NCI-H446 treated with DMSO at 0.1 percent for 48 hours (cell line): ENCODE measurements at places on chromosomes 7 and 10.
A peak's percentile ranks its signal among the peaks of the same experiment; 100 is the strongest.

GRCh38 chr7:24781106-24781505 lies 23.8 kb upstream of the GSDME start:
- DNase-seq, result no peak

DNA sequence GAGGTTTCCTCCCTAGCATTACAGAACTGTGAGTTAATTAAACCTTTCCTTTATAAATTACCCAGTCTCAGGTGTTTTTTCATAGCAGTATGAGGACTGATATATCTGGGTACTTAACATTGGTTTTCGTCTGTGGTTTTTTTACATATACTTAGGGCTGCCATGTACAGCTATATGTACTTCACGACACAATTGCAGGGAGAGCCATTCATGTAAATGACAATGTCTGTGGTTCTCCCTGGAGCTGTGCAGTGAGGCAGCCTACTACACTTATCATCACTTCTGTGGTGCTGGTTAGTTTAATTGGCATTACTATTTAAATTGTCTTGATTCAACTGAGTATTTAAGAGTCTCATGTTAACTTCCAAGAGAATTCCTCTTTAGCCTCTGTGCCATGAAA lies 40.7 kb downstream of the AVL9 start:
- no peak for DNase-seq

- no peak for DNase-seq
These were observed 179.8 kb downstream of the WNT2 start for GRCh38 chr7:117143066-117143465.

- DNase-seq, result no peak
These were observed 65.3 kb upstream of the ARID5B start for GRCh38 chr10:61835946-61836887.

DNA sequence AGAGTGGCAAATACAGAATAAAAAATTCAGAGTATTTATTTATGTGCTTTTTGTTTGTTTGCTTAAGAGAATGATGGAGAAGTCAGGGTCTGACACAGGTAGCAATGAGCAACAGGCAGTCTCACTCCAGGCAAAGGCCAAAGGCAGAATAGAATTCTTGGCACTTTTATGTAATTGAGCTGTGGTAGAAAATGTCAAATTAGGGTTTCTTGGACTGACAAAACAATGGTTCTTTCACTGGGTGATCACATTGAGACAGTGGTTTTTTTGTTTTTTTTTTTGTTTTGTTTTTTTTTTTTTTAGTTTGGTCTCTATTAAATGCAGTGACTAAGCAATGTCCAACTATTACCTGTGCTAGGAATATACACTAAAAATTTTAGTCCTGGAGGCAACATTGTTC lies 27.4 kb downstream of the POM121L12 start:
- no peak for DNase-seq

DNA sequence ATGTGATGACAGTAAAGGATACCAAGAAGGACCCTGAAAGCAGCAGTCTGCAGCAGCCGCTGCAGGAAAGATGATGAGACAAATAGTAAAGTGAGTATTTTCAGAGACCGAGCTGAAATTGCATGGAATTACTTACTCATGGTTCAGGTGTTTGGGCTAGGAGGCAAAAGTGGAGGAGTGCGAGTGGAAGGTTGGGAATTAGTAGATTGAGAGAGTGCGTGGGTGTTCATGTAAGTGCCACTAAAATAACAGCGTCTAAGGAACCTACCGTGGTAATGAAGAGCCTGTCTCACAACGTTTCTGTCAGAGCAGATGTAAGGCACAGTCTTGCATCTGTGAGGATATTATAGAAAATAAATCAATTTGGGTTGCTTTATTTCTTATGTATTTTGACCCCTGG lies 48.3 kb upstream of the FMC1 start:
- no peak for DNase-seq

- DNase-seq, result no peak
These were observed 44.0 kb downstream of the COL13A1 start for GRCh38 chr10:69845574-69846292.

GRCh38 chr7:3207387-3207902 lies 93.6 kb upstream of the SDK1 start:
- DNase-seq, result no peak

DNA sequence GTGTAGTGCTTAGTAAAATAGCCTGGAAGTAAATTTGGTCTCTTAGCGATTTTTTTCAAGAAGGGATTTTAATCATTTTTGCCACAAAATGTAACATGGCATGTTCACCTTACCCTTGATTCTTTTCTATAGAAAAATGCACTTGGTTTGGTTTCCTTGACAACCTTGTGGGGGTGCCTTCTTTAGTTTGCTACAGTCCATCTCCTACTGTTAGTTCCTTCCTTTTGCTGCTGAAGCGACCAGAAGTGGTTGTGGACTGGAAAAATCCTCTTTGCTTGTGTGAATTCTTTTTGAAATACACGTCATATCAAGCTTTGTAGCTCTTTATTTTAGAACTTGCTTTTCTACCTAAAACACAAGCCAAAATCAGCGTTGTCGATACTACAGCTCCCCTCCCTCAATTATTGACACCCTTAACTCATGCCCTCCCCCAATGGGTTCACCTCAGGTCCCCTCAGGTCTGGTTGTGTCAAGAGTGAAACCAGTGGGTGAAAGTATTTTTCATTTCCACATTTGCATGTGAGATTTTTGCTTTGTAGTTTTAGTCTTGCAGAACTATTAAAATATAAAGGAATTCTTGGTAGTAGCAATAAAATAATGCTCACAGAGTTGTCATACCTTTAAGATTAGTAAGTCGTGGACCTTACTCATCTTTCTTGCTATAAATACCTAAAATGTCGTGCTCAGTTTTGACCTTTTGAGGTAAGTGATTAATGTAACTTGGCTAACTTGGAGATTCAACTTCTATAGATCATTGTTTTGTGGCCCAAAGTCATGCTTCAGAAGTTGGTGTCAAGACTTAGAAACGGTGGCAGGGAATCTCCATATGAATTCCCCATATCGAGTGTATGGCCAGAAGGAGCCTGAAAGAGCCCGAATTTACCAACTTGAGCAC lies 1.5 kb downstream of the ACTR3B start:
- no peak for DNase-seq

GRCh38 chr10:33803248-33803647 lies 468.8 kb upstream of the NRP1 start:
- DNase-seq, result no peak

- peak; percentile 26 for DNase-seq
These were observed 934 bp downstream of the PRTFDC1 start for GRCh38 chr10:24951201-24952142.

- DNase-seq, result no peak
These were observed 10.1 kb downstream of the KCNIP2 start for GRCh38 chr10:101833466-101833865.

DNA sequence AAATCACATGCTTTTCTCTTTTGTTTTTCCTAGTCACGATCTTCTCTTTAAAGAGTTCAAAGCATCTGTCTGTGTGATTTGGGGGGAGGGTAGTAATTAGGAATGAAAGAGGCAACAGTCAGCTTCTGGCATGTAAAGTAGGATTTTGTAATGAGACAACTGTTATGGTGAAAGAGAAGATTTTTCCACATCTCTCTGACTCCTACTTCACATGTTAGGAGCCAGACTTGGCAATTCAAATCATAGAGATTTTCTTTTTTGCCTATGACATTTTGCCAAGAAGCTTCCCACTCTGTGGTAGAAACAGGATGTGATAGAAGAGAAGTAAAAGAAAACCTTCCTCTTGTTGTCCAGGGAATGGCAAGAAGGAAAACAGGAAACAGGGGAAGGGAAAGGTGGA lies 38.3 kb upstream of the KLHL7 start:
- DNase-seq, result no peak

GRCh38 chr10:23379686-23380085 lies 35.1 kb upstream of the C10orf67 start:
- DNase-seq, result no peak

- DNase-seq, result no peak
These were observed 7.0 kb upstream of the PCOLCE start for GRCh38 chr7:100595188-100595587.
